ENCODE measurements at places on chromosomes 2 and 18.

DNA sequence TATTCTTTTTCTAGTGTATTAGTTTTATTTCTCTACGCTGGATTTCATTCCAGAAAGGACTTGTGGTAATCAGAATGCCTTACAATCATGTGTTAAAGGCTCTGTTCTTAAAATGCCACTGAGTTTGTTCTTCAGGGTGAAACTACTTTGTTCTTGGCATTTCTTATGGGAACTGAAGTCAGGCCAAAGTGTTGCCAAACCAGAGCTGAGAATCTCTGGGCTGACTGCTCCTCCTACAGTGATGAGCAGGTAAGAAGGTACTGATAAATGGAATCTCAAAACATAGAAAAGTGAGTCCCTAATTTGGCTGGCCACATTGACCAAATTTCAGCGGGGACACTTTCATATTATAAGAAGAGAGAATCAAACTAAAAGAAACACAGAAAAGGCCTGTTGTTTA is 55.1 kb upstream of the ZNF397 start:
- no peak for DNase-seq

DNA sequence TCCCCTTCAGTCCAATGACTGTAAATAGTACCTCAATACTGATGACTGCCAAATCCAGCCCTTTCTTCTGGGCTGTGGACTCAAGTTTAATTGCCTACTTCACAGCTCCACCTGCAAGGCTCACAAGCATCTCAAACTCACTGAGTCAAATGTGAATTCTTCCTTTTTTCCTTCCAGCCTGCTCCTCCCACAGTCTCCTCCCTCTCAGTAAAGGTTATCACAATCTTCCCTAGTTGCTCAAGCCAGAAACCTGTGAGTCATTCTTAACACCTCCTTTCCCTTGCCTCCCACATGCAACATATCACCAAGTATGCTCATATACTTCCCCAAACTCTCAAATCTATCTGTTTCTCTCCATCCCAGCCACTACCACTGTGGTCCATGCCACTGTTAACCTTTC is 3.7 kb upstream of the MFSD6 start:
- peak; percentile 42 for DNase-seq

DNA sequence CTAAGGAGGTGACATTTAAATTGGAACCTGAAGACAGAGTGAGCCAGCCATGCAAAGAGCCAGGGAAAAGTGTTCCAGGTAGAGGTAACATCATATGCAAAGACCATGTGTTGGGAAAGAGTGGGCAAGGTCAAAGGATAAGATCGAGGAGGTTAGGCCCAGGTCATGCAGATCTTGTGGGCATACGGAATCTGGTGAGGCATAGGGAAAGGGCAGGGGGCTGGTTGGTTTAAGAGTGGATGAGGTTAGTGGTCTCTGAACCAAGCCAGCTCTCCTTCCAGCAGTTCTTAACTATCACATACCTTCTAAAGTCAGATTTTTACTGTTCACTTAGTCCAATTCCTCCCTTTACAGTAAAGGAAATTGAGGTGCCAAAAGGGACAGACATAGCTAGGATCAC is 3.0 kb downstream of the ANKRD53 start:
- DNase-seq, result no peak

GRCh38 chr2:88181511-88181910 is 11.4 kb downstream of the THNSL2 start:
- no peak for DNase-seq

GRCh38 chr2:64414736-64415435 is 39.1 kb upstream of the LGALSL start:
- peak; percentile 9 for DNase-seq

Data from hematopoietic multipotent progenitor cell treated with erythropoietin and hydrocortisone succinate and interleukin-3 and kit ligand, for 6 days (in vitro differentiated cells).